Renal pelvis (tissue), 12 donors: ENCODE measurements at places on chromosomes 5 and 9. TPM values are rescaled to one million over a fixed set of nuclear protein-coding genes. Genes with fewer than 3 reads are reported as not detected.

PCDHB6 gene
- polyA plus RNA-seq = 3.1 TPM

UBAP1 gene
- 54.6 TPM for polyA plus RNA-seq

NUTM2F gene
- not detected for polyA plus RNA-seq

- no peak for DNase-seq
These were observed 12.7 kb upstream of the MARCHF11 start for GRCh38 chr5:16192311-16192710.

DNA sequence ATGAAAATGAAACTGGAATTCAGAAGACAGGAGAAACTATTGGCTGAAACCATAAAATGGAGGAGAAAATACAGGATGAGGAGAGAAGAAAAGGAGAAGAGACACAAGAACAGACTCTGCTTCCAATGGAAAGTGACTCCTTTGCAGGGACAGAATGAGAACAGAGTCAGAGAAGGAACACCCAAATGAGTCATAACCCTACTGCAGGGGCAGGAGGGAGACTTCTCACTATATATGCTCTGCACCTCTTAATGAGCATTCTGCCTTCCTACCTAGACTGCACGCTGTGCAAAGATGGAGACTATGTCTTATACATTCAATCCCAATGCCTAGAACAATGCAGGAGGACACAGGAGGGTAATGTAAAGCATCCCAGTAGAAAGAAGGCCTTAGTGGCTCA lies 2.1 kb downstream of the SAXO1 start:
- DNase-seq = no peak

- DNase-seq = no peak
These were observed 588.9 kb downstream of the MAT2B start for GRCh38 chr5:164094291-164094690.

DNA sequence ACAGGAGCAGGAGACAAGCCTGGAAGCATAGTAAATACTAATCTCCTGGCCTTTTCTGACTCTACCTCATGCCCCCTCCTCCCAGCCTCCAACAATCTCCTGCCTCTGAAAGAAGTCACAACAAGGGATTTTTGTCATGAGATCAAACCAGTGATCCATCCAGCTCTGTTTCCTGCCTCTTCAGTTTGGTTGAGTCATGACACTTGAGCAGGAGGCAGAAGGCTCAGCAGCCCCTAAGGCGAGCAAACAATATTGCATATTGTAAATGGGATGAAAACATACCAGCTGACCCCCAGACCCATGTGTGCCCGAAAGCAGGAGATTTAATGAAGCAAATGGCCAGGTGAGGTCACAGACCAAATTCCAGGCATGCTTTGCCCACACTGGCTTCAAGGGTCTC lies 272.8 kb downstream of the GAS1 start:
- DNase-seq = no peak

GRCh38 chr9:77663754-77664153 lies 15.6 kb upstream of the GNA14 start:
- no peak for DNase-seq

DNA sequence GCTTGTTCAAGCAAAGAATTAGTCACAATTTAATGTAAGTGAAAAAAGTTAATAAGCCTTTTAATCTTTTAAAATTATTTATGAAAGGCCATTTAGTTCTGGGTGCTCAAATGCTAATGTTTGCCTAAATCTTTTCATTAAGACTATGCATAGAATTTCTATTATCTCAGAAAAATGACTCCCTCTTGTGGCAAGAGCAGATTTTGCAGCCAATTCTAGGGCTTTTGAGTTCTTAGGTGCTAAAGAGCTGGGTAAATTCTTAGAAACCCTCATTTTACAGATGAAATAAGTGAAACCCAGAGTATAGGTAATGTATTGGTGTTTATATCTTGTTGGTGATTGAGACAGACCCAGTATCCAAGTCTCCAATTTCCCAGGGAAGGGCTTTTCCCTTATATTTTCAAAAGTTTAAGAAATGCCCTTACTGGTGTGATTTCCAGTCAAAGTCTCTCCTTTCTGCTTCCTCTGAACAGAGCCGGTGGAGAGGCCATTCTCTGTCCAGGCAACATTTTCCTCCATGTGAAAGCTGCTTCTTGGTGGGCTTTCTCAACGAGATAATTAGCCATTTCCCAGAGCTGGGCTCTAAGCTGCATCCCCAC lies 24.1 kb upstream of the PCSK5 start:
- DNase-seq = peak; percentile 43

GRCh38 chr5:8381972-8382371 lies 513.0 kb downstream of the MTRR start:
- no peak for DNase-seq

- DNase-seq = no peak
These were observed 1296.8 kb upstream of the NUDT12 start for GRCh38 chr5:104859437-104859836.

DNA sequence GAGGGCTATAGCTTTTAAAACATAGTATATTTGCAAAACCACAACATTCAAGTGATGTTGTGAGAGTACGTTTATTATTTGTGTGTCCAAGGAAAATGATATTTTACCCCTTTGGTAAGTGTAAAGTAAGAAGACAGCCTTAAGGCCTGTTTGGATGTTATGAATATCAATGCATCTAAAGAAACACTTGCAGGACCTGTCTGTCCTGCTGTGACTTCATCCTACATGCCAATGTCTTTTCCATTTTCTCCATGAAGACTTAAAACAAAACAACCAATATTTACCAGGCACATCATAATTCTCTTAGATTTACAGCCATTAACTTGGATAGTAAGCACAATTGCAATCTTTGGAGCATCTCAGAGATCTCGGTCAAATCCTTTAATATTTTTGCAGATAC lies 29.0 kb downstream of the PRLR start:
- no peak for DNase-seq

DNA sequence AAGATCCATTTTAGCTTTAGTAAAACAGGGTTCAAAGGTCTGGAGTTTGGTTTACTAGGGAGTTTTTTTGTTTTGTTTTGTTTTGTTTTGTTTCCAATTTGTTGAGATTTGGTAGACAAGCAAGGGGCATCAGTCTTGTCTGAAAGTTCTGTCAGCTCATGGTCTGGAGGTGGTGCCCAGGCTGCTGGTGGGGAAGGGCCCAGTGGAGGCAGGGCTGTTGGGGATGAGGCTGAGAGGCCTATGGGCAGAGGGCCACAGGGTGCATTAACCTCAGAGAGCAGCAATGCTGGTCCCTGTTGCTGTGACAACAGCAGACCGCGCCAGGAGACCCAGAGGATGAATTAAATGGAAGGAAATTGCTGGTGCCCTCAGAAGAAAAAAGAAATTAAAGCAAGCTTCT lies 174.5 kb downstream of the FGF1 start:
- no peak for DNase-seq

DNA sequence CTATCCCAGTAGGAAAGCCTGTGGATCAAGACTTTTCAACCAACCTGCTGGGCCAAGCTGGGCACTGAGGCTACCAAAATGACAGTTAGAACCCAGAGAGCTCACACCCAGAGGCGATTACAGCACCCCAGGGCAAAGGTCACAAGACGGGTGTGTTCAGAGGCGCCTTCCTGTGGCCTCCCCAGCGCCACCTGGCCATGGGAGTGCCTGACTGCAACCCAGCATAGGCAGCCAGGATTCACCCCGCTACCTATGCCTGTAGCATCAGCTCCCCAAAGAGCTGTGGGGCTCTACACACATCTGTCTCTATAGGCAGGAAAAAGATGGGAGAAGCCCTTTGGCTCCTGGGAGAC lies 33.5 kb downstream of the PDGFRB start:
- DNase-seq = no peak
